AG04450 (cell line): ENCODE measurements at places on chromosomes 1 and 21.

DNA sequence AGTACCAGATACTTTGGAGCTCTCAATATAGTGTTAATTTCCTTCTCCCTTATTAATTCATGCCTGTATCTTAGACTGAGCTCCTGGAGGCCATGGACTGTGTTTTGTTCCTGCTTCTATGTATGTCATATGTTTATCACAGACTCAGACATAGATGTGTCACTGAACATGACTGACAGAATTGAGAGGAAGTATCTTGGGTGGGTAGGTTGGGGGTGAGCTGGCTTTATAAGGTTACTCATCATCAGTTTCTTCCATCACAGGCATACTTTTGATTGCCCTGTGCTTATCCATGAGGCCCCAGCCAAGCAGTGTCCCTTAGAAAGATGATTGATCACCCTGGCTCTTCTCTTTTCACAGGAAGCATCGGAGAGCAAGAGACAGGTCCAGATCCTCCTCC, 5.6 kb upstream of the SH3D21 start:
- no peak for DNase-seq

DNA sequence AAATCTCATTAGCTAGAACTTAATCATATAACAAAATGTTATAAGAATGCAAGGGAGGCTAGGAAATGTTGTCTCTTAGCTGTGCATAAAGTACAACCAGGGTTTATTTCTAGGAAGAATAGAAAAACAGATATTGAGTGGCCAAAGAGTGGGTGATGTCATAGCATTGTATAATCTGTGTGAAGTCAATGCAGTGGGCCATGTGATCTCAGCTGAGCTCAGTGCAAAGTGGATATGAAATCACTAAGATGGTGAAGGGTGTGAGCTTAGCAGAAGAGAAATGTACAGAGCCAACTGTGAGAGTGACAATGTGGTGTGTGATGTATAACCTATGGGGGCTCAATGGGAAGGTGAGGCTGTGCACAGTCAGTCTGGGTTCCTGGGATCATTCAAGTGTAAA, 29.7 kb upstream of the DUSP23 start:
- DNase-seq, result no peak

DNA sequence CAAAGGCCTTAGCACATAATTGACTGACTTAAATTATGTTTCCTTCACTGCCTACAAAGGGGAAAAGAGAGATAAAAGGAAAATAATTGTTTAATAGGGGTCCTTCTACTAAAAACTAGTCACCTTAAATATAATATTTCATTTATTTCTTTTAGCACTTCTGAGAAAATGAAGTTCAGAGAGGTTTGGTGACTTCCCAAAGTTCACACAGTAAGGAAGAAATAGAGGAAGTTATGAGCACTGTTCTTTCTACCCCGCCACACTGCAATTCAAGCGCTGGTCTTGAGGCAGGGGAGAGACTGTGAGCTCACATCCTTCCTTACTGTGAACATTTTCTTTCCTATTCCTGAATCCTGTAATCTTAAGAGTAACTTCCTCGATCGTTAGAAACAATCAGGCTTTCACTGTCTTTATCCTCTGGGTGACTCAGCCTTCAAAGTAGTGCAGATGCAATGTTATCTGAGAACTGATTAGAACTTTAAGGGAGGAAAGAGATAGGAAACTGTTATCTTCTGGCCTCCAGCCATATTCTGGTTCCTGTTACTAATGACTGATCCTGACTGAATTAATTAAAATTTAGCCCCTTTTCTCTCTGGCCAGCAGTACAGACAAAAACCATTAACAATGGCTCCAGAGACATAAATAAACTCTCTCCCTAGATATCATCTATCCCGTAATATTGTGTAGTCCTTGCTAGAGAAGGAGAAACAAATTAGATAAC, 6.8 kb downstream of the RGS5 start:
- no peak for DNase-seq

DNA sequence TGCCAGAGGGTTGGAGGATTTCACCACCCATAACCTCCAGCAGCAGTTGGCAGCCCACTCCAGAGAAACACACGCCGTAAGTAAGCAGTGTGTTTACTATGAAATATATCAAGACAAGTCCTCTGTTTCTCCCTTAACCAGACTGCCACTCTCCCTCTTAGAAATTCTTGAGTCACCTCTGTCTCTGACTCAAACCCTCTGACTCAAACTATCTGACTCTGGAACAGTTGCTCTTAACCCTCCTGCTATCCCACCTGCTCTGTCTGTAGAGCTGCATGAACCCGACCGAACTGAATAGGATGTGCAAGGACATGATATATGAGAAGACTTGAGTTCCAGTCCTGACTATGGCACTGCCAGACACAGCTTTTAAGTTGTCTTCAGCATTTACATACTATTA, 14.1 kb downstream of the INPP5B start:
- DNase-seq, result no peak

DNA sequence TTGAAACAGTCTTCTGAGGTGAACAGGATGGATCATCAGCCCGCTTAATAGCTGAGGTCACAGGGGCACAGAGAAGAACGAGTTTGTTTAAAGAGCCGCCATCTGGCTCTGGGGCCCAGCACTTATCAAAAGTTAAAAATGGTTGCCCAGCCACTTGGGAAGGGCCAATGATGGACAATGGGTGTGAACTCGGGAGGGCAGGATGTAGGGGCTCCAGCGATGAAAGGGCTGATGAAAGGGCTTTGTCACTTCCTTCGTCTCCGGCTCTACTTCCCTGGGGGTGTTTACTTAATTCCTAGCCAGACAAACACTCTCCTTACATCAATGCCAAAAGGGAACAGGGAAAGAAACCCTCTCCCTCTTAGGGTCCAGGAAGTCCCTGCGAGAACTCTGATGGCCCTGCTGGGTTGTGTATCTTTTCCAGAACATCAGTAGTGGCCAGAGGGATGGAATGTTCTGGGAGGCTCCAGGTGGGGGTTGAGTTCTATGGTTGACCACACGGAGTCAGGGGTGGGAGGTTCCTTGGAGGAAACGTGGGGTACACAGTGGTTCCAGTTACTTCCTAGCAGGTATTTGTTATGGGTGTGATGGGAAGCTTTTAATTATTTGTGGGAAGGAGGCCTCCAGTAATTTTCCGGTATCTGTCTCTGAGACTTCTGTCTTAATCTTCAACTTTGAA, 9.0 kb upstream of the ABCG1 start:
- no peak for DNase-seq

- DNase-seq, result no peak
Observed at GRCh38 chr21:34728479-34728878, 59.7 kb downstream of the CLIC6 start.

- no peak for DNase-seq
Observed at GRCh38 chr1:30680429-30680828, 43.0 kb downstream of the MATN1 start.

- DNase-seq, result no peak
Observed at GRCh38 chr1:67566803-67567377, 118.1 kb upstream of the GADD45A start.

DNA sequence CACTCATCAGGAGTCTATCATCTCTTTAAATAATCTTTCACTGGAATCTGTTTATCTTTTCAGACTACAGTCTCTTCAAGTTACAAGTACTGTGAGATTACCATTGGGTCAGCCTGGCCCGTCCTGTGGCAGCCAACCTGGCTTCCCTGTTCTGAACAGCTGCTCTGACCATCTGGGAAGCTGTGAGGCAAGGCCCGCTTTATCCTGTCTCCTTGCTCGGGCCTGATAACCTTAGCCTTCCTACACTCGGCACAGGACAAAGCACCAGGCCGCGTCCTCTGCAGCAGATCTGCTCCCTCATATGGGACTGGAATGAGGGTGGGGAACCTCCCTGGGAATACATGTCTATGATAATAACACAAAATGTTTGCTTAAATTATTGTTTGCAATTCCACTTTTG, 113.3 kb downstream of the PTPN14 start:
- no peak for DNase-seq

GRCh38 chr1:233328142-233328921, 808 bp downstream of the MAP3K21 start:
- no peak for DNase-seq
